Activated T-cell treated with anti-CD3 and anti-CD28 coated beads, Interleukin-2, amount 50 U/mL, for 1 hour (primary cell): ENCODE measurements at places on chromosomes 7 and 10.
A peak's percentile ranks its signal among the peaks of the same experiment; 100 is the strongest.

- DNase-seq: no peak
Measured at GRCh38 chr10:103657061-103657591, 163.6 kb downstream of the NEURL1 start.

GRCh38 chr10:101228966-101229265 lies 347 bp downstream of the LBX1 start:
- DNase-seq: no peak

- no peak for DNase-seq
Measured at GRCh38 chr7:19097165-19098055, 20.0 kb downstream of the TWIST1 start.

GRCh38 chr7:31492086-31492485 lies 21.8 kb upstream of the ITPRID1 start:
- no peak for DNase-seq

DNA sequence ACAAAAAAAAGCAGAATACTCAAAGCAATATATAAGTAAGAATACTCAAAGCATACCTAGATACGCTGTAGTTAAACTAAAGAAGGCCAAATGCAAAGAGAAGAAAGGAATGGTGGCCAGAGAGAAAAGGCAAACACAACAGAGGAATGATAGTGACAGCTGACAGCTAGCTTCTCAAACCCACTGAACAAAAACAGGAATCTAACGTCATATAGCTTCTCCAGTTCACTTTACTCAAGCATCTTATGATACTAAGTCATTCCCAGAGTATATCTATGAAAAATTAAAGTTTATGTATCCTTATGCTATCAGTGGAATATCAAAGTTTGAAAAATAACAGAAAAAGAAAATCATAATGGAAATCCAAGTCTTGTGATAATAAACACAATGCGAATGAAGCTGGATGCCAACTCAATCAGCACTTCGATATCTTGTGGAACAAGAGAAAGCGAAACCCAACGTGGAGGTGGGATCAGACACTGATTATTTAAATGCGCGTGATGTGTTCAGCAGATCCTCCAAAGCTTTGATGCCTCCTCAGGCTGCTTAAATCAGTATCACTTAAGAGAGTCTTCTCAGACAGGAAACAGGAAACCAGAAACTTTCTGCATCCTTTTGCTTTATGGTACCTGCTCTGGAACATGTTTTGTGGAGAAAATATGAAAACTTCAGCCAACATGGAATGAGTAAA lies 102.8 kb downstream of the PIP4K2A start:
- peak; percentile 44 for DNase-seq

- no peak for DNase-seq
Measured at GRCh38 chr10:126846469-126846868, 58.8 kb upstream of the DOCK1 start.

- peak; percentile 40 for DNase-seq
Measured at GRCh38 chr10:110834629-110835301, 37.0 kb upstream of the PDCD4 start.

DNA sequence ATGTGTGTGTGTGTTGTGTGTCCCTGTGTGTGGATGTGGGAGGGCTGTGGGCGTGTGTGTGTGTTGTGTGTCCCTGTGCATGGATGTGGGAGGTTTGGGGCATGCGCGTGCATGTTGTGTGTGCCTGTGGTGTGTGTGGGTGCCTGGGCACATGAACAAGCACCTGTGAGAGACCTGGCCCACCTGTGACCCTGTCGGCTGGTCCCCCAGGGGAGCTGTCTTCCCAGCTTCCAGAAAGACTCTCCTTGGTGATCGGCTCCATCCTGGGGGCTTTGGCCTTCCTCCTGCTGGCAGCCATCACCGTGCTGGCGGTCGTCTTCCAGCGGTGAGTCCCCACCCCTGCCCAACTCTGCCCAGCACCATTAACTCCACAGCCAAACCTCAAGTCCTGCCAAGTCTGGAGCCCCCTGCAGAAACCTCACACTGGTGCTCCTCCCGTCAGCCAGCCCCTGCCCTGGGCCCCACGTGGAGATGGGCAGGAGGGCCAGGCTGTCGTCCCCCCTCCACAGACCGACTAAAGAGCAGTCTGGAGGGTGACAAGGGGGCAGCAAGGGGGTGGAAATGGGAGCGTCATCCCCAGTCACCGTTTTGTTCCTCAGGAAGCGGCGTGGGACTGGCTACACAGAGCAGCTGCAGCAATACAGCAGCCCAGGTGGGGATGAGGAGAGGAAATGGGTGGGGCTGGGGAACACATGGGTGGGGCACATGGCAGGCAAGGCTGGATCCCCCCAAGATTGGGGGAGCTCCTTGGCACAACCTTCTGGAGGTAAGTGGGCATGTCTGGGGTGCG lies 12.7 kb downstream of the EPHB6 start:
- no peak for DNase-seq

DNA sequence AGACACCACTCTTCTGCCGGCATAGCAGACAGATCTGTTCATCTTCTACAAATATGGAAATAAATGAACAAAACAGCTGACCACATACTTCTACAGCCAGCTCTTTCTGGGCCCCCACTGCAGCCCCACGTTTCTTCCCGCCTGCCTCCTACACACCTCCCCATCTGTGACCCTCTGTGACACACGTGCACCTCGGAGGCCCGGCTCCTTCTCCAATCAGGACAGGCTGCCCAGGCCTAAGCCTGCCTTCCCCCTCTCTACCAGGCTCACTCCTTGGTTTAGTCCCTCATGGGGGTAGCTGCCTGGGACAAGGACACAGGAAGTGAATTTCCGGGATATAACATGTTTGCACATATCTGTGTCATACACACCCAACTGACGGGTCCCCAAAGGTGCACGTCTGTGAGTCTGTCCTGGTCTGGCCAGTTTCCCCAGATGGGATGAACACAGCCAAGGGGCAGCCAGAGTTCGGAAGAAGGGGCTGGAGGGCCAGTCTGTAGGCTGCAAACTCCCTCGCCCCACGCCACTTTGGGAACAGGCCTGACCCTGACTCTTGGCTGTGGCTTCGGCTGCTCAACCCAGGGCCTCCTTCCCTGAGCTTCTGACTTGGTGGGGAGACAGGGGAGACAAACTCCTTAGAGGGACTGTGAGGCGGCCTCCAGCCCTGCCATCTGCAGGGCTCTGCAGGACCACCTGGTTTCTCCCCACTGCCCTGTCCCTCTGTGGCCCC lies 30.3 kb downstream of the PITRM1 start:
- DNase-seq: no peak

DNA sequence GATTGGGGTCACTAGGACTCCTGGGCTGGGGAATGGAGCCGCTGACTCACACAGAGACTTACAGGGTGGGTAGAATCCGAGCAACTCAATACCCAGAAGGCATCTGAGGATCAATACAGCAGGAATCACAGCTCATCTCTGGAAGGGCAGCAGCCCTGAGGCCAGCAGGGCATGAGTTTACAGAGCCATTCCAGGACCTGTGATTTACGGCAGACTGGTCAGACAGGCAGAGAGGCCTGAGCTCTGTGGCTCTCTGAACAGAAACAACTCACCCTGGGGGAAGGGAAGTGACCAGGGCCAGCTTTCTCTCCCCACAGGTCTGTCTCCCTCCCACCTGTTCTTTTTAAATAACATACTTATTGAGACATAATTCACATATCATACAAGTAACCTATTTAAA lies 88.2 kb upstream of the CXCL12 start:
- DNase-seq: no peak

DNA sequence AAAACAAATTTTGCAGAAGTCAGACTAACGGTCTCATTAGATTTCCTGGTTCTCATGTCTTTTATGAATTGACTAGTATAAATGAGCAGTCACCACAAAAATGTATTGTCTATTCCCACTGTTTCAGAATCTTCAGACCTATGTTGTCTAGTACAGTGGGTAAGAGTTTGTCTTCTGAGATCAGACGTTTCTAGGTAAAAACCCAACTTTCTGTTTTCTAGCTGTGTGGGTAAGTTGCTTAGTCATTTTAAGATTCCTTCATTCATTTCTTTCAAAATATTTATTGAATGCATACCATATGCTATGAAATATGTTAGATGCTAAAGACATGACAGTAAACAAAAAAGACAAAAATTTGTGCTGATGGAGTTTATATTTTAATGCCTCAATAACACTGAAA lies 156.3 kb downstream of the POLR1F start:
- no peak for DNase-seq

- peak; percentile 13 for DNase-seq
Measured at GRCh38 chr7:45099891-45100760, 11.4 kb upstream of the NACAD start.

- no peak for DNase-seq
Measured at GRCh38 chr10:28719789-28720436, 42.6 kb downstream of the BAMBI start.

GRCh38 chr10:15585303-15585715 lies 134.4 kb downstream of the ITGA8 start:
- no peak for DNase-seq

GRCh38 chr7:26081638-26082037 lies 70.4 kb upstream of the NFE2L3 start:
- no peak for DNase-seq

GRCh38 chr10:48449501-48450232 lies 143.2 kb downstream of the MAPK8 start:
- DNase-seq: peak; percentile 10

- DNase-seq: peak; percentile 29
Measured at GRCh38 chr7:43108255-43109011, 4.0 kb upstream of the HECW1 start.

GRCh38 chr10:119675483-119676170 lies 24.4 kb downstream of the BAG3 start:
- no peak for DNase-seq

GRCh38 chr10:10256860-10257259 lies 760.8 kb upstream of the CELF2 start:
- DNase-seq: no peak

GRCh38 chr10:105725007-105725406 lies 1083.9 kb downstream of the SORCS3 start:
- DNase-seq: no peak

DNA sequence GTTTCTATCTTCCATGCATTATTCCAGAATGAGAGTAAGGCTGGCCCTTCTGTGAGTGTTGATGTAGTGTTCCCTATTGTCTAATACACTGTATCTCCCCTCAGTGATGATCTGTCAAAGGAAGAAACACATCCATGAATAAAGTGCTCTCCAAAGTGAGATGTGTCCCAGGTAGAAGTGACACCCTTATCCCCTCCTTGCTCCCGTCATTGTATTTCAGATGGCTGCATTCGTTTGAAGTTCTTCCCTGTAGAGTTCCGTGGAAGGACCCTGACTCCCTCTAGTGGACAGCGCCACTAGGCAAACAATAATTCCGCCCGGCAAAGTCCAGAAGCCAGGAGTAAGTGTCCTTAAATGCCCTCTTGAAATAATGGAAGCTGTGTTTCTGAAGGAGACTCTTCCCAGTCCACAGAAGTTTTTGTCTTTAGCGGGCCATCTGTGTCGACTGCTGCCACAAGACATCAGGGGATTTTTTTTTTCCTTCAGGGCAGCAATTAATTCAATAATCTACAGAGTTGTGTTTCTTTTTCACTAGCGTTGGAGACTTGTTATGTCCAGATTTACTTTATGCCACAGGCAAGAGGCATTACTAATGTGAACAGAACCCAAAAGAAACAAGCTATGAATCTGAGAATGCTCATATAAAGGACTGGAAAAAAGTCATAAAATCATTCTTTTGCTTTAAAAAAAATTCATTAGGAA lies 64.6 kb downstream of the THNSL1 start:
- DNase-seq: peak; percentile 50

DNA sequence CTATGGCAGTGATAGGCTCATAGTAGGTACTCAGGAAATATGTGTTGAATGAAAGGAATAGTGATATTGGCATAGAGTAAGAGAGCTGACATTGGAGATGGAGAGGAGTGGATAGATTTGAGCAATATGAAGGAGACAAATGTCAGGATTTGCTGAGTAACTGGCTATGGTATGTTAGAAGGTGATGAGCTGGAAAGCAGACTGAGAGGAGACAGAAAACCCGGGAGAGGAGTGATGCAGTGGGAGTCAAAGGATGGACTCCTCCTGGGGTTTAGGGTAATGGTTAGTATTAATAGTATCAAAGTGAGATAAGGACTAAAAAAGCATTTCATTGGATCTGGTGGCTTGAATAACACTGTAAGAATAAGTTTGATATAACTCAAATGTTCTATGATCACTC lies 64.8 kb downstream of the CD36 start:
- DNase-seq: no peak

DNA sequence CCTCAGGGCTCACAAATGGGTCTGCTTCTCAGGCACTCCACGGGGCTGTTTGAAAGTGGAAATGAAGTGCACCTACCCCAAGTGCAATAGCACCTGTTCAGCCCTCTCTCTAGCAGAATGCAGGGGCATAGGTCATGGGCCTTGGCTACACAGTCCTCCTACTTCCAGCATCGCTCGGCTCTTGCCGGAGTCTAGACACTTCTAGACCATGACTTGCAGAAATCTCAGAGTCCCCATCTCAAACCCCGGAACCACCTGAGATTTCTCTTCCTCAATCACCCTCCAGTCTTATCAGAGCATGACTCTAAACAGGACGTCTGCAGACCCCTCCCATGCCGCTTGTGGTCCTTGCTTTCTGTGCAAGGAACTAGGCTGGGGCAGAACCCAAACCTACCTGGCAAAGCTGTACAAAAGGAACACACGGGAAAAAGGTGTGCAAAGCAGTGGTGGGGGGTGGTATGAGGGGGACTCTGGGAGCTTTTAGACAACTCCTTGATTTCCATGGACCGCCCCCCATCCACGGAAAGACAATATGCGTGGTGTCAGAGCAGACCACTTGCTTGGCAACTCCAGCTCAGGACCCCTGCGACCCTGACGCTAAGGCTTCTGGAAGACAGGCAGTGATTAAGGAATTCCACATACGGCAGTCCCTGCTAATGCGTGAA lies 13.8 kb downstream of the TMEM273 start:
- DNase-seq: no peak

DNA sequence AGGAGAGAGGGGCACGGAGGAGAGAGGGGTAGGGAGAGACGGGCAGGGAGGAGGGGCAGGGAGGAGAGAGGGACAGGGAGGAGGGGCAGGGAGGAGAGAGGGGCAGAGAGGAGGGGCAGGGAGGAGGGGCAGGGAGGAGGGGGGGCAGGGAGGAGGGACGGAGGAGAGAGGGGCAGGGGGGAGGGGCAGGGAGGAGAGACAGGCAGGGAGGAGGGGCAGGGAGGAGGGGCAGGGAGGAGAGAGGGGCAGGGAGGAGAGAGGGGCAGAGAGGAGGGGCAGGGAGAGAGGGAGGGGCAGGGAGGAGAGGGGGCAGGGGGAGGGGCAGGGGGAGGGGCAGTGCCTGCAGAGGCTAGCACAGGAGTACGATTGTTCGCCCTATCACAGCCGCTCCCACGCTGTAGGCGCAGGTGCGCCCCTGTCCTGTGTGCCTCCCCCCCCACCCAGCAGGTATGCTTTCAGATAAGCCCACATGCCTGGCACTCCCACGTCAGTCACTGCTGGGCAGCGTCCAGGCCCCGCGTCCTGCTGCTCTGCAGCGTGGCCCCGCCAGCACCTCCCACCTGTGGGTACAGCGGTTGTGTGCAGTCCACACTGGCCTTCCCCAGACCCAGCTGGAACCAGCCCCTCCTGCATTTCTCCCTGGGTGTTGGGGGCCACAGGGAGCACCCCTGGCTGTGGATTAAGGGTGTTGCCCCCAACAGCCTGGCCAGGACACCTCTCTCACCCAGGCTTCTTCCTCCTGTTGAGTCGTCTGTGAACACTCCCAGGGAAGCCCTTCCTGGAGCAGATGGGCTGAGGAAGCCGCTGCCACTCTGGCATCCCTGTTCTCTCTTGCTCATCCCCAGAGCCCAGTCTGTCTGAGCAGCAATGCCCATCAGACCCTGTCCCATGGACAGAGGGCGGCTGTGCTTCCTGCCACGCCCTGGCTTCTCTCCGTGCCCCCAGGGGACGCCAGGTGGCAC lies 10.8 kb downstream of the NKX6-2 start:
- DNase-seq: no peak

- DNase-seq: no peak
Measured at GRCh38 chr7:11681461-11681860, 150.5 kb downstream of the THSD7A start.
